T follicular helper cell (primary cell): ENCODE measurements at places on chromosomes 11 and 22.

GRCh38 chr11:126109941-126110731 lies 47.5 kb upstream of the CDON start:
- no peak for DNase-seq

GRCh38 chr11:33613404-33613803 lies 87.2 kb downstream of the C11orf91 start:
- no peak for DNase-seq

DNA sequence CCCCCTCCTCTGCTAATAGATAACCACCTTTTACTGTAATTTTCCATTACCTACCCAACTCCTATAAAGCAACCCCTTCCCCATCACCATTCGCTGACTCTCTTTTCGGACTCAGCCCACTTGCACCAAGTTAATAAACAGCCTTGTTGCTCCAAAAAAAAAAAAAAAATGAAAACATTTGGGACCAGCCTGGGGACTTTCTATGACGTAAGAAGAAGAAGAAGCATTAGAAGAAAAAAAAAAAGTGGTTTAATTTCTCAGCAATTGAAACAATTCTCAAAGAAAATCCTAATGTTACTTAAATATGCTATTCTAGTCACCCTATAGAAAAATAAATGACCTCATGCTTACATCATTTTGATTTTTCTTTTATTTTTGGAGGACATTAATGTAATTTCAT lies 301.5 kb upstream of the ANO3 start:
- no peak for DNase-seq

GRCh38 chr11:12983336-12983735 lies 25.8 kb upstream of the RASSF10 start:
- DNase-seq = no peak

GRCh38 chr22:40270748-40271373 lies 75.4 kb upstream of the ADSL start:
- no peak for DNase-seq

- no peak for DNase-seq
These were observed 75.4 kb upstream of the GAB2 start for GRCh38 chr11:78492973-78493372.

GRCh38 chr11:30454541-30454940 lies 131.6 kb downstream of the MPPED2 start:
- DNase-seq = no peak

GRCh38 chr22:30167296-30167695 lies 79.3 kb downstream of the LIF start:
- no peak for DNase-seq

DNA sequence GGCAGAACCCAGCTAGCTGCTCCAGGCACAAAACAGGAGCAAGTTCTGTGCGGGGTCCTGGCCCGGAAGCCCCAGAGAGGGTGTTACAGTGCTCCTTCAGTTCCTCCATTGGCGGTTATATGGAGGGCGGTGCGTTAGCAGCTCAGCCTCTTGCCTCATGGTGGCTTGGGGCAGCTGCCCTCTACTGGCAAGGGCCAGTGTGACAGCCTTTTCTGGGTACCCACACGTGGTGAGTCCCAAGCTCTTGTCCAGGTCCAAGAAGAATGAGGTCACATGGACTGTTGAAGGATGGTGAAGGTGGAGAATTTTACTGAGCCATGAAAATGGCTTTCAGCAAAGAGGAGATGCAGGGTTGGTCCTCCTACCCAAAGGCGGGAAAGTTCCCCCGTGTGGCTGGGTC lies 100.5 kb downstream of the WT1 start:
- DNase-seq = no peak

DNA sequence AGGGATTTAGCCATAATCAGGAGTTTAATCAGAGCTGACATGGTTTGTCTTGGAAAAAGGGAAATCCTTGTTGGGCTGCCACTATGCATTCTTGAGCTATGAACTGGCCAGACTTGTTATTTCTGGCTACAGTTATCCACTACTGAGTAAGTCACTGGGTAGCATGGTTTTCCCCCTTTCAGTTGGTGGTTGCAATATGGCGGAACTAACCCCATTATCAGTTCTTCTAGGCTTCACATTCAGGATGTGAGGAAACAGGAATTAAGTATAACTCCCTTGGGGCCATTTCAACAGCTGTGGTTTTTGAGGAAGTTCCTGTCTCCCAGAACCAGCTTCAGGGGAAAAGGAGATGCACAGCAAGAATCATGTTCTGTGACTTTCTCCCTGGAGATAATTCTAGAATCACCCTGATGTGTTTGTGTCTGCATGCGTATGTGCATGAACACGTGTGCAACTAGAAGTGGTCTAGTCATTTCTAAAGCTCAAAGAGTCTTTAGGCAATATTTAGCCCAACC lies 103.0 kb upstream of the CD44 start:
- no peak for DNase-seq

DNA sequence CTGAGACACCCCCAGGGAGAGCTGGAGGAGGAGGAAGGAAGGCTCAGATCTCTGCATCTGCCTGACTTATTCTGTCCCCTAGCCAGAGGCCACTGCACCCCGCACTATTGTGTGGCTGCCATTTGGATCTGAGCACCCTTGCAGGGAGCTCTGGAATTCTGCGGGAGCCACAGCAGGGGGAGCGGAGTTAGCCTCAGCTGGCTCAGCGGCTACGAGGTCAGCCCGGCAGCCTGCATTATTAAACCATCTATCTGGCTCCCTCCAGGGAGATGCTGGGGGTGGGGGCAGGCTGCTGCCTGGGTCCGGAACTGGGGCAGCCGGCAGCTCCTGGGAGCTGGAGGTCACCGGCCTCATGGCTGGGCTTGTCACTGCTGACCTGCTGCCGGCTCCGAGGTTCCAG lies 6.5 kb upstream of the ELFN2 start:
- no peak for DNase-seq

DNA sequence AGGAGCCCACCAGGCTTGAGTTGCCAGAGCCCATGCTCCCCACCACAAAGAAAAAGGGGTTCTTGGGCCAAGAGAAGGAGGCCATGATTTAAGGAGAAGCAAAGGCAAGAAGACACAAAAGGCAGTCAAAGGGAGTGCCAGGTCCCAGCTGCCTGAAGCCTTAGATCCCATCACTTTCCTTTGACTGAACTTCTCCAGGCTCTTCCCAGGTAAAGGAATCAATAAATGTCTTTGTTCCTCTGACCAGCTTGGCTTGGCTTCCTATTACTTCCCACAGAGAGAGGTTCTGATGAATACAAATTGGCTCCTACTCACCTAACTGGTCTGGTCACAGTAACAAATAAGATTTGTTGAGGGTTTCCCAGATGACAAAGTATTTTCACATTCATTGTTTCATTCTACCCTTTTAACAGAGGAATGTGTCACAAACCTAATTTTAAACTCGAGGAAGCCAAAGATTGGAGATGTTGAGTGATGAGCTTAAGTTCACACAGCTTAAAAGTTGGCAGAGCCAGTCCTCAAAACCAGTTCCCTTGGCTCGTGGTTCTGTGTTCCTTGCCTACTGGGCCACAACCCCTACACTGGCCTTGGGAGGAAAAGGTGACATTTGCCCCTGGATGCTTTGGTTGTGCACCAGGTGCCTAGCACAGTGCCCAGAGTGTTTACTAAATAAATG lies 96.4 kb upstream of the SESN3 start:
- no peak for DNase-seq

GRCh38 chr11:37926772-37927171 lies 1328.7 kb upstream of the RAG2 start:
- DNase-seq = no peak

- no peak for DNase-seq
These were observed 735.9 kb downstream of the NTM start for GRCh38 chr11:132106096-132106982.

DNA sequence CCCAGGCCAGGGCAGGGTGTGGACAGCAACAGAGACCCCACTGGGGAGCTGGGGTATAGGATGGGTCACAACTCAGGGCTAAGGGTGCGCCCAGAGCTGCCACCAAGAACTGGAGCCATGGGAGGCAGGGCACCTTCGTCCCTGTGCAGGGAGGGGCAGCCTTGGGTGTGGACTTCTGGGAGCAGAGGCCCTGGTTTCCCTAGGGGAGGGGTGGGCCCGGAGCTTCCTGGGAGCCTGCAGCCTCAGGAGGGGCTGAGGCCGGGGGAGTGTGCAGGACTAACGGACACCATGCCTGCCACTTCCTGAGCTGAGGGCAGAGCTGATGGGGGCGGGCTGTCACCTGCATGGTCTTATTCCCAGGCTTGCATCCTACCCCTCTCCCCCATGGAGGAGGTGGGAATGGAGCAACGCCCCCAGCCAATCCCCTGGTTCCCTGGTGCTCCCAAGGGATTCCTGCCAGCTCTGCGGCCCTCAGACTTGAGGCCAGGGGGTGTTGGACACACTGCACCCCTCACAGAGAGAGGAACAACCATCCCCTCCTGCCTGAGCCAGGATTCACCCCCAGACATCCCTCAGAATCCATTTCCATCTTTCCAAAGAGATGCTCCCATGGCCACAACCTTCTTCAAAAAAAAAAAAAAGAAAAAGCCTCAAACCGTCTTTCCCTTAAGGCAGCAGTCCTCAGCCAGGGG lies 225.7 kb downstream of the CTTN start:
- DNase-seq = no peak

DNA sequence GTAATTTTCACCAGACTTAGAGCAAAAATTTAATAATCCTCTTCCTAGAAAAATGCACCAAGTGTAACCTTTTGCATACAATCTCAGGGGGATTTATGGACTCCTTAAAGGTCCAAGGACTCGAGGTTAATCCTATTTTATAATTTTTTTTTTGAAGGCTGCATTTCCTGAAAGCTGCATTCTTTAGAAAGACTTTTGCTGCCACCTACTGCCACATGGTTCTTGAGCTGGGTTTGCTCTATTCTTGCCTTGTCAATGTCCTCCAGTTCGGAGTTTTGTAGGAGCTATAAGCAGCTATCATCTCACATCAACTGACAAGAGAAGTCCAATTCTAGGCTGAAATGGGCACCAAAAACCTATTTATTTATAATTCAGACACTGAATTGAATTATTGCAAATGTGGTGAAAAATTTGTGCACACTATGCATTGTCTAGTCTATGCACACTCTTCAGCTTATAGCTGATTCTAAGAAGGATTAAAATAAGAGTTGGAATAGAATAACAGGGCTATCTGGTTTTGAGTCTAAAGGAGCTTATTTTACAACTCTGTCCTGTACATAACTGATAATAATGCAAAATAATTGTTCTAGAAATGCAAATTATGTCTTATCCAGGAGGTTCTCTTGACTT lies 31.3 kb downstream of the TRAF6 start:
- no peak for DNase-seq
